ENCODE measurements at places on chromosomes 4 and X.

DNA sequence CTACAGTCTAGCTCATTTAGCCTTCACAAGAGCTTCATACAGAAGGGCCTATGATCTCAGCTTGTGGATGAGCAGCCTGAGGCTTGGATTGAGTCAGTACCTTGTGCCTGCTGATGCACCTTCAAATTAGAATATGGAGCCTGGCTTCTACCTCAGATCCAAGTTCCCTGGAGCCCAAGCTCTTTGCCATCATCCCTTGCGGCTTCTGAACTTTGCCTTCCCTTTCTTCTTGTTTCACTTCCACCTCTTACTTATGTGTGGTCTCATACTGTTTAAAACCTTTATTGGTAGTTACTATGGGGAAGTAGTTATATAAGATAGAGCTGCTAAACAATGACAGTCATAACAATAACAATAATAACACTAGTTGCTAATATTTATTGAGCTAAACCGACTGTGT is 84.3 kb upstream of the AFF2 start:
- no peak for DNase-seq

DNA sequence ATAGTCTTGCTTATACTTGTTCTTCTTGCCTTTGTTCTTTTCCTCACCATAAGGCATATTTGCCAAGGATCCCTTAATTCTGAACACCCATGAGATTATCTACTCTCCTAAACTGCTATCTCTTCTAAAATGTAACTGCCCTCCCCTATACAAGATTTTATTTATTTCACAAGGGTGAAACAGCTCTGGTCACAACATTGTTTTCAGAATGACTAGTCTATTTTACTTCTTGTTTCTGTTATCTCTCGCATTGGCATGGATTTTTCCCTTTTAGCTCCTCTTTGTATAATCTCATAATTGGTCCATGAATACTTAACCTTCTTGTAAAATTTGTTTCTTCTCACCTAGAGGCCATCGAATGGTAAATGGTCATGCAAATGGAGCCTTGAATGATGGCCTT is 17.2 kb upstream of the COL25A1 start:
- DNase-seq: no peak

- DNase-seq: no peak
Observed at GRCh38 chr4:161815841-161816240, 348.0 kb downstream of the FSTL5 start.

DNA sequence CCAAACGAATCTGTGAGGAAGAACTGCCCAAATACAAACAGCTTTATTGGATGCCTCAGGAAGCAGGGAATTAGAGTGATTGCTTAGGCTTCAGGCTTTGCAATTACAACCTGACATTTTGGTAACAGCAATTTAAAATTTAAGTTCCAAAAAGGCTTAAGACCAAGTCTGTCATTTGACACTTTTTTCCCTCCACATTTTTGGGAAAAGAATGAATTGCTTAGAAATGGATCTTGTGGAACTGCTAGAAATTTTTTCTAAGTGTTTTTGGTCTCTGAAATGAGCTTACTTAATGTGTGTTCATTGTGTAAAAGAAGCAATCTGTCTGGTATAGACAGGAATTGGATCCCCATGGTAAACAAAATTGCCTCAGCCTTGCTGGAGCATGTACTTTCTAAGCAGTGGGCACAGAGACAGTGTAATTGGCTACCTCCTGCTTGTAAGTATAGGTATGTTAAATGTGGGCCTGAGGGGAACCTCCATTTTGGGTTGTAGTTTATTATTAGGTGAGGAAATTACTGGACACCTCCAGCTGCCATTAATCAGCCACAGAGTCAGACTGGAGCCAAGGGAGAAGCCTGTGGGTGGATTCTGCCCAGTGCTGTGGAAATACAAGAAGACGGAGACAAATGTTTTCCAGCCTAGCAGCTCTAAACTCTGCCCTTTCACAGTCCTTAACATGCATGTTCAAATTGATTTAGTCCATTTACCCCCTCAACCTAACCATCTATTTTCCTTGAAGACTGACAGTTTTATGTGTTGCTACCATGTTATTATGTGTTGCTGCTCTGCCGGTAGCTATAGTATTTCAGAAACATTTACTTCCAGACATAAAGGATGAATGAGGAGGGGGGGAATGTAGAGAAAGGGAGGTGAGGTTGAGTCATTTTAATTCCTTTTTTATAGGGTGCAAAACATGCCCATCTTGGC is 473.0 kb downstream of the SPRY1 start:
- no peak for DNase-seq

- no peak for DNase-seq
Observed at GRCh38 chrX:10554612-10555270, 65.6 kb downstream of the MID1 start.

DNA sequence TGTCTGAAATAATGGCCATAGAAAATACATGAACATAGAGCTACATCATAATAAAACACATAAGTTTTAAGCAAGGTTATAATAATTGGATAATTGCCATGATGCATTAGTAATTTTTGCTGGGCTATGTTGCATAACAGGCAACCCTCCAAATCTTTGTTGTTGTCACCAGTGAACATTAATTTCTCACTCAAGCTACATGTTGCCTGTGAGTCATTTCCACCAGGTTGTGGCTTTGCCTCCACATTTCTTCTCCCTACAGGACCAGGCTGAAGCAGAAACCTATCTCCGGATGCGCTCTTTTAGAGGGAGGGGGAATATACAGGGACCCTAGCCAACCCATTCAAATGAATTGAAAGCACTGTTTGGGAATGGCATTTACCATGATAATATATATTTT is 347.7 kb downstream of the GABRG1 start:
- DNase-seq: no peak

- DNase-seq: no peak
Observed at GRCh38 chrX:44891642-44892041, 18.7 kb downstream of the KDM6A start.

- no peak for DNase-seq
Observed at GRCh38 chr4:167544391-167544790, 310.1 kb upstream of the SPOCK3 start.

DNA sequence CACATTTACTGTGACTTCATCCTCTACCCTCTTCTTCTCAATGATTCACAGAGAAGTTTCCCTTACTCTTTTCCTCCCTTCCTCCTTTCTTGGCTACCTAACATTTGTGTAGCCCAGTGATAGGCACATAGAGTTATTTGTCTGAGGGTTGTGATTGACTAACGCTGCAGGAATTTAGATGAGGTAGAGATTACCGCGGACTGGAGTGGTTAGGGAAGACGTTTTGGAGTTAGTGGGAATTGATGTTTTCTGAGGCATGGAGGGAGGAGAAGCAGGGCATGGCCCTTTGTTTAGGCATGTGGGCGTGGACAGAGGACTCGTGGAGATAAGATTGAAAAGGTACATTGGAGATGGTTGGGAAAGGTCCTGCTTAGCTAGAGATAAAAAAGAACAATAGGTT is 246.7 kb downstream of the GPAT3 start:
- no peak for DNase-seq

DNA sequence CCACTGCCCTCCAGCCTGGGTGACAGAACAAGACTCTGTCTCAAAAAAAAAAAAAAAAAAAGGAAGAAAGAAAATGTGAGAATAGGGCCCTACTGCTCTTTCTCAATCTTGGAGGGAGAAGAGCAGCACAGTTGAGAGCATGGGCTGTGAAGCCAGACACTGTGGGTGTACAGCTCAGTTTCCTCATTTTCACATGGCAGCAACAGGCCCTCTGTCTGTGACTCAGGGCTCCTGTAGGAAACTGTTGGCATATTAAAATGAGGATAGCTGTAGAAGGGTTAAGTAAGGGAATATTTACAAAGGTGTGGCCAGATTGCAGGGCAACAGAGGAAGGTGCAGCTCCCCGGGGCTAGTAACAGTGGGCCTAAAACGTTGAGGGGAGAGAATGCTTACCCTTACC is 3.4 kb downstream of the AKAP14 start:
- no peak for DNase-seq

DNA sequence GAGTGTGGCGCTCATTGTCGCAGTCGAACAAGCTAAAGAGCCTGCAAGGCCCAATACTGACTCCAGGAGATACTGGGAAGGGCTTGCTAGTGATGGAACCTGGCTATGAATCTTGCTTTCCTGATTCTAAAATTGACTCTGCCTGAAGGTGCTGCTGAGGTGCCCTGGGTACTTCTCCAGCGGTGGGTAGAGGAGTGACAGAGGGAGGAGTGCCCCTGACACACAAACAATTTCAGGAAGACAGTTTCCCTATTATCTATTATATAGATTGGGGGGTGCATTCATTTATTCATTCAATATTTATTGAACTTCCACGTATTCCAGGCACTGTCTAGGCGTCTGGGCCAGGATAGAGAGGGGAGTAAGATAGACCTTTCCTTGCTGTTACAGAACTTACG is 339.2 kb upstream of the GATB start:
- no peak for DNase-seq

GRCh38 chrX:103831342-103831802 is 685 bp downstream of the RAB9B start:
- DNase-seq: no peak

DNA sequence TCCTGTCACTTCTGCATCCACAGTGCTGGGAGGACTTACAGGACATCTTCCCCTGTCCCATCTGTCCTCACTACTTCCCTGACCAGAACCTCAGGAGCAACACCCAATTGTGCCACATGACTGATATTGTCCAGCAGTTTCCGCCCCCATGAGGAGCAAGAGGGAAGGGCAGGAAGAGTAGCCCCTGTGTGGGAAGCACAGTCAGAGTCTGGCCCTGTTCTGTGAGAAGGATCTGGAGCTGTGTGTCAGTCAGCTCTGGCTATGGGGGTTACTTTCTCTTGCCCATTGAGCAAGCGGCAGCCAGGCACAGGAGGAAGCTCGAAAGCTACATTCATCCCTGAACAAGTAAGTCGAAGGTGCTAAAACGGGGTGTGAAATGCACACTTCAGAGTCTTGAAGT is 14.8 kb upstream of the TRIM60 start:
- DNase-seq: no peak

DNA sequence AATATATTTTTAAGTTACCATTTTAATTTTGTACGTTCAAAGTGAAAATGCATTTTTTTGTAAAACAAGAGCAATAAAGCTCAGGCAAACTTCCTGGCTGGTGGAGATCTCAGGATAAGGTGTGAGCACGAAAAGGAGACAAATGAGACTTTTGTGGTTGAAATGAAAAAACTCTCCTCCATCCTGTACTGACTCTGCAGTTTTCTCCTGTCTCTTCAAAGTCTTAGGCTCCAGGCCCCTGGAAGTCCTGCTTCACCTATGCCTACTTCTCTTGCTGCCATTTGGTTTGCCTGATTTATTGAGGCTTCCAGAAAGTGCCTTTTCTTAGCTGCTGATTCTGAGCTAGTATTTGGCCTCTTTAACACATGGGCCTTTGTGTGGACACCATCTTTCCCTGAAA is 77.7 kb downstream of the MAML3 start:
- DNase-seq: no peak

DNA sequence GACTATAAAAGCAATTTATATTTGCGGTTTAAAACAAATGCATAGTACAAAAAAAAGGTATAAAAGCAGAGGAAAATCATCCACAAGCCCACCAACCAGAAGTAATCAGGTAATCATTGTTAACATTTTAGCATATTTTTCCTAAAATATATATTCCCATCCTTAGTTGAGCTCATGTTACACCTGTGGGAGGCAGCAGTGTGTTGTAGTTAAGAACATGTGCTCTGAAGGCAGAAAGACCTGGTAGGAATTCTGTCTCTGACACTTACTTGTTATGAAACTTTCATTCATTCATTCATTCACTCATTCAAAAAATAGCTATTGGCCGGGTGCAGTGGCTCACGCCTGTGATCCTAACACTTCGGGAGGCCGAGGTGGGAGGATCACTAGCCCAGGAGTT is 15.4 kb upstream of the CDKL5 start:
- no peak for DNase-seq

DNA sequence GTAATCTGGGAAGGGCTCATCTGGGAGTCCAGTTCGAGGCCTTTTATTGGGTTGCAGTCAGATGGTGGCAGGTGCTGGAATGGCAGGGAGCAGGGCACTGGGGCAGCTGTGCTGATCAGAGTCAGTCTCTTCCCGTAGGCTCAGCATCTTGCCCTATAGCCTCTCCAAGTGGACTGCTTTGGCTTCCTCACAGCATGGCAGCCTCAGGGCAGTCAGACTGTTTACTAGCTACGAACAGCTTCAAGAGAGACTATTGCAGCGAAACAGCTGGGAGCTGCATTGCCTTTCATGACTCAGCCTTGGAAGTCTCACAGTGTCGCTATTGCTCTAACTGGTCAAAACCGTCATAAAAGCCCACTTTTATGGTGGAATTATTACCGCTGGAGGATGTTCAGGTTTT is 26.8 kb upstream of the DUSP21 start:
- no peak for DNase-seq

DNA sequence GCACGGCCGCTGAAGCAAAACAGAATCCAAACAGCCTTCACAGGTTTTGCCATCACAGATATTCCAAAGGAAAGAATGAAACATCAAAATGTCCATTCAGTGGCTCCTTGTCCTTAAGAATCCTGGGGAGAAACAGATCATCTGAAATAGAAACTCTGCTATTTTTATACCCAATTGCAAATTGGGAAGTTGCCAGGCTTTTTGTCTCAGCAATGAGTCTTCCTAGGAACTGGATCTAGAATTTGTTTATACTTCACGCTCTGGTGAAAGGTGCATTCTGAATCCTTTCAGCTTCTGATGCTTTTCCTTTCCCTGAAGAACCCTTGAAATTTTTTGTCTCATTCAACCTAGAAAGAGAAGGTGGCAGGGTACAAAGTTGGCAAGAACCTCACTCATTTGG is 218.9 kb downstream of the FBXW7 start:
- no peak for DNase-seq

- DNase-seq: no peak
Observed at GRCh38 chr4:37531151-37531550, 155.0 kb downstream of the RELL1 start.

- peak; percentile 0 for DNase-seq
Observed at GRCh38 chrX:109890910-109891502, 111.9 kb upstream of the TMEM164 start.

DNA sequence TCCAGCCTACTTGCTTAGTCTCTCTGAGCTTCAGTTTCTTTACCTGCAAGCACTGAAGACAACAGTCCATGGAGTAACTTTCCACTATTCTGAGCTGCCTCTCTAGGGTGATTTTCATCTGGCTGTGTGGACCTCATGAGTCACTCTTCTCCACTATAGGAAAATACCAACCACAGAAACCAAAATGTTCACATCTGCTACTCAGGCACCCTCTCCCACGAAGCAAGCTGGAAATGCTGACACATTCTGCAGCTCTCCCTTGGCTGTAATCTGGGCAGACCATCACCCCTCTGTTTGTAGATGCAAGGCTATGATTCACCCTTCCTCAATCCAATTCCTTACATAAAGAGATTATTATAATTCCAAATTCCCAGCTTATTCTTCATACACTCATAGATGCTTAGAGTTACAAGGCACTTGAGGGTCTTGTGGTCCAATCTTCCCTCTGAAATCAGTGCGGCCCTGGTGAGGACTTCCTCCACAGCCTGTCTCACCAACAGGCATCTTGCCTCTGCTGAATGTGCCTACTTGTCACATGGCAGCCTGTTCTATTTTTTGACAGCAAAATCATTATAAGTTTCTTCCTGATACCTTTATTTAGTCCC is 97.0 kb upstream of the LNX1 start:
- no peak for DNase-seq

- DNase-seq: no peak
Observed at GRCh38 chr4:138392751-138393308, 150.7 kb upstream of the SLC7A11 start.

All from NCI-H2107 (cell line).